Spleen (tissue), 13 donors: ENCODE measurements at places on chromosomes 6 and 20. TPM values are rescaled to one million over a fixed set of nuclear protein-coding genes. Genes with fewer than 3 reads are reported as not detected.

DNA sequence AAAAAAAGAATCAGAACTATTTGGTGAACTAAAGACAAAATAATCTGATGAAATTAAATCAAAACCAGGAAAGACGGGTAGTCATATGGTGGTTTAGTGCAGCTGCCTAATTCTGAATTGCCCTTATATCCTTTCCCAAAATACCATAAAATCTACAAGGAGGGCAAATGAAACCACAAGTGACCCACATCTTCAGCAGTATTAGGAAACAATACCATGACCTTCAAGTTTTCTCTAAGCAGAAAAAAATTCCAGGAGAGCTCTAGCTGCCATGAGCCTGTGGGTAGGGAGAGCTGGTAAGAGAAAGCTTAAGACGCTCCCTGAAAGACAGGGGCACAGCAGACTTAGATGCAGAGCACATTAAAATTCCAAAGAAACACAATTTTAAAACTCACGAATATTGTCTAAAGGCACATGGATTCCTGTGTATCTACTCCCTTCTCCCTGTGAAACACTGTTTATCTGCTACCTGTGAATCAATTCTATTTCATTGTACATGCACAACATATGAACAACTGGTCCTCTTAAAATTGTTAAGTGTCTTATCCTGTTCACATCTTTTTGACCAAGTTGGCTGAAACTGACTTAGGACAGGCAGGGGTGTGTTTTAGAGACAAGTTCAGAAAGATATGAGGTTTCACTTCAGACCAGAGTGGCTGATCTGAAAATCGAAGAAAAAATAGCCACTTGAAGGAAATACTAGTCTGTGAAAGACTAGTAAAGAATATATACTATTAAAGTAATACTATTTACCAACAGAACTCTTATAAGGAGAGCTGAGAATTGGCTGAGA is 153.6 kb upstream of the SHLD1 start:
- no peak overlapping the region for H3K27ac ChIP-seq
- no peak overlapping the region for H3K4me3 ChIP-seq
- H3K36me3 ChIP-seq: peaks cover 61% of the 10 kb centered on the region
- peaks cover 100% of the 10 kb centered on the region for H3K4me1 ChIP-seq

DNA sequence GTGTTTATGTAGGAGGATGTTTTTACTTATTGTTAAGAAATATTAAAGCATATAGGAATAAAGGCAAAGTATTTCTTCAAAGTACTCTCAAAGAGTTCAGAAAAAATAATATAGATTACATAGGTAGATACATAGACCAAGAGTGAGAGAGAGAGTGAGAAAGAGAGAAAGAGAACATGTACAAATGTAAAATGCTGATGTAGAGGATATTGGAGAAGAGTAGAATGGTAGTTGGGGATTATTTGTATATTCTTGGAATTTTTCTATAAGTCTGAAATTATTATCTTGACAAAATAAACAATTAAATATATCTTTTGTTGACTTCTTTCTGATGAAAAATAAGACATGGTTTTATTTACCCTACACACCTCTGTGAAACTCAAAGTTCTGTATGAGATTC is 29.2 kb downstream of the C6orf141 start:
- no peaks in the 10 kb centered on the region for H3K27me3 ChIP-seq
- no peak overlapping the region for H3K27ac ChIP-seq
- DNase-seq: no peak
- no peak overlapping the region for H3K4me3 ChIP-seq

SLC52A3 gene
- total RNA-seq: 0.17 TPM

- no peak overlapping the region for H3K27ac ChIP-seq
- DNase-seq: peak; percentile 43
- no peaks in the 10 kb centered on the region for H3K36me3 ChIP-seq
Measured at GRCh38 chr20:57482796-57483195, 42.1 kb downstream of the CTCFL start.

DNA sequence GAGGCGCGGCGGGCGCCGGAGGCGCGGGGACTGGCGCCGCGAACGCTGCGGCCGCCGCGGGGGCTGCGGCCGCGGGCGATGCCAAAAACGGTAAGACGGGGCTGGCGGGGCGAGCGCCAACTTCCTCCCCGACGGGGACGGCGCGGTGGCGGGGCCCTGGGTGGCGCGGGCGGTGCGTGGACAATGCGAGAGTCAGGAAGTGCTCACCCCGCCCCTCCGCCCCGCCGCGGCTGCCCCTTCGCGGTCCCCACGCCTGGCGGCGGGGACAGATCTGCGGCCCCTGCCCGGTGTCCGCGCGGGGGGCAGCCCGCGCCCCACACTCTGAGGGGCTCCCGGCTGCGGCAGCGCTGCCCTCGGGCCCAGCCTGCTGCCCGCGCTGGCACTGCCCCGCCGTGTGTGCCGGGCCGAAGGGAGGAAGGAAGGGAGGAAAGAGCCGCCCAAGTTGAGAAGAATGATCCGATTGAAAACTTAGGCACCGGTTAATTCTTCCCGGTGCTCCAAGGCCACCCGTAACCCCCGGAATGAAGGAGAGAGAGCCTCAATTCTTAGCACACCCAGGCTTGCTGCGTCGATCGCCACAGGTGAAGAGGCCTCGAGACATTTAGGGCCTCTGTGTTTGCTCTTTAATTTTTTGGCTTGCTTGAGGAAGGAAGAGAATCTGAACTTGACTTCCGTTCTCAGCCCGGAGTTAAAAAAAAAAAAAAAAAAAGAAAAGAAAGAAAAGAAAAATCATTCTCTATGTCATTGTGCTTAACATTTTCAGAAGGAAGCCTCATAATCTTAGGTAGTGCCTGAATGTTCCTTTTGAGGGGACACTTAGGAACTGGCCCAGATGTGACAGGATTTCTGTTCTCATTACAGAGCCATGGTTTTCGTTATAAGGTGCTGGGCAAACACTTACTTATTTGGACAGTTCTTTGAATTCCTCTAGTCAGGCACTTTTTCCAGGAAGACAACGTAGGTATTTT is 982 bp downstream of the HECA start:
- H3K4me1 ChIP-seq: peaks cover 80% of the 10 kb centered on the region
- peak overlapping the region; percentile 63 for H3K4me3 ChIP-seq
- no peaks in the 10 kb centered on the region for H3K36me3 ChIP-seq

NEDD9 gene
- 140 TPM for total RNA-seq

- H3K4me1 ChIP-seq: no peaks in the 10 kb centered on the region
- H3K4me3 ChIP-seq: no peak overlapping the region
- no peaks in the 10 kb centered on the region for H3K36me3 ChIP-seq
- no peak overlapping the region for H3K27ac ChIP-seq
- no peak for DNase-seq
- H3K27me3 ChIP-seq: no peaks in the 10 kb centered on the region
Measured at GRCh38 chr6:117232196-117232595, 33.2 kb upstream of the VGLL2 start.

MAS1 gene
- total RNA-seq: not detected

- no peaks in the 10 kb centered on the region for H3K4me1 ChIP-seq
- H3K4me3 ChIP-seq: no peak overlapping the region
- no peaks in the 10 kb centered on the region for H3K36me3 ChIP-seq
- H3K27me3 ChIP-seq: no peaks in the 10 kb centered on the region
Measured at GRCh38 chr20:24066076-24066700, 77.6 kb upstream of the GGTLC1 start.

CDK19 gene
- 25.1 TPM for total RNA-seq

- peak overlapping the region; percentile 90 for H3K27ac ChIP-seq
- peak; percentile 71 for DNase-seq
- peak overlapping the region; percentile 60 for H3K4me3 ChIP-seq
- H3K36me3 ChIP-seq: no peaks in the 10 kb centered on the region
- H3K27me3 ChIP-seq: no peaks in the 10 kb centered on the region
Measured at GRCh38 chr6:24931718-24932691, 3.8 kb downstream of the RIPOR2 start.

- no peaks in the 10 kb centered on the region for H3K36me3 ChIP-seq
- no peak overlapping the region for H3K27ac ChIP-seq
- H3K27me3 ChIP-seq: no peaks in the 10 kb centered on the region
- DNase-seq: no peak
Measured at GRCh38 chr6:56416247-56416646, 168.9 kb upstream of the COL21A1 start.

GRIK2 gene
- 1.1 TPM for total RNA-seq
